Cardiac septum (tissue), 1 donor: ENCODE measurements at places on chromosomes 5 and 9.

- DNase-seq = no peak
Measured at GRCh38 chr9:108652851-108653250, 202.9 kb downstream of the ACTL7B start.

DNA sequence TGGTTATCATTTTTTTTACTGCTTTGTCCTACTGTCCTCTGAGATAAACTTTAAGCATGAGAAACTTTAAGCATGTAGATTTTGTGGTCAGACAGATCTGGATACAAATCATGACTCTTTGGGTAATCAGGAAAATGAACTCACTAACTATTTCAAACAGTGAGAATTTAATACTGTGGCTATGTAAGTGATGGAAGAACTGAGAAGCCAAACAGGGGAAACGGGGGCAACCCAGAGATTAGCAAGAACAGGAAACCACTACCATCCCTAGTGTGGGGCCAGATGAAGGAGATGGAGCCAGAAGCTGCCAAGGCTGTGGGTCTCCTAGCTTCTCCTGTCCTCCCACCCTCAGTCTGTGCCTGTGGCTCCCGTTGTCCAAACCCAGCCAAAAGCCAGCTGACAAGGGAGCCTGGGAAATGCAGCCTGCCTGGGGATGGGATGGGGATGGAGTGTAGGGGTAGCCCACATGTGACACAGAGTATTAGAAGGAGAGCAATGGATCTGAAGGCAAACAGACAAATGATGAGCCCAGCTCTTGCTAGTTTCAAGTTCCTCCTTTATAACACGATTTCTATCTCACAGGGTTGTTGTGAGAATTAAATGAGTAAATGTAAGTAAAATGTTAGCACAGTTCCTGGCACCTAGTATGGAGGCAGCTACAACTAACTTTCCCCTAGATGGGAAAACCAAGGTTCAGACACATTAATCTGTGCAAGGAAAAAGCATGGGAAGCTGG, 27.7 kb upstream of the CDC23 start:
- no peak for DNase-seq

GRCh38 chr9:129095908-129096307, 14.7 kb downstream of the CRAT start:
- no peak for DNase-seq

- DNase-seq = no peak
Measured at GRCh38 chr9:120291050-120291449, 288.9 kb downstream of the CDK5RAP2 start.

- no peak for DNase-seq
Measured at GRCh38 chr5:32953694-32954093, 242.6 kb downstream of the NPR3 start.

DNA sequence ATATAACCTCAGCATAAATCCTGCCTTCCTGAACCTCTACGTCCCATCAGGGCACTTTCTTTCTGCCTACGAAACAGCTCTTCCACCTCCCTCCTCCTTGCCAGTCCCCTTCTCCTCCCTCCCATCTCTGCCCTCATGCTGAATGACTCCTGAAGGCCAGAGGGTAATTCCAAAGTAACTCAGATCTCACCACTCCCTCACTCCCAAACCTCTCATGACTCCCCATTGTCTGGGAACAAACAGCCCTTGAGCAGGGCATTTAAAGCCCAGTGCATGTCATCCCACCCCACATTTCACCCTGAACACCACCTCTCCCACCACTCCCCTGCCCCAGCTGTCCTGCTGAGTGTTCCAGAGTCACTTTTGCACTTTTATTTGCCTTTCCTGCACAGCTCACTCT, 8.9 kb upstream of the FBP1 start:
- DNase-seq = no peak

- no peak for DNase-seq
Measured at GRCh38 chr5:147348046-147348445, 113.2 kb downstream of the STK32A start.
